ENCODE measurements at places on chromosomes 7 and 10.

DNA sequence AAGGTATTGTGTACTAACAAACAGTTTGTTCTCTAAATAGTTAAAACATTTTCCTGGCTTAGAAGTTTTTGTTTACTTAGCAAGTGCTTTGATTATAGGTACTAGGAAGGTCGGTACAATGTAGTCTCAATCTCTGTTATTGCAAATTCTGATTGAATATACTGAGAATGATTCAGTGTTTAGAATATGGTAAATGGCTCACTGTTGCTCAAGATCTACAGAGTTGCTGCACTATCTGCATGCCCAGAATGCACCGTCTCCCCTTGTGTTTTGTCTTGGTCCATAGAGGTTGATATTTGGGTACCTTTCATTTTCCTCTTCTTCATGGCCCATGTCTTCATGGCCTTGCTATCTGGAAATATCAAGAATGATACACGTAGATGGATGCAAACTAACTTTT, 99.6 kb downstream of the KLF6 start:
- no peak for DNase-seq

DNA sequence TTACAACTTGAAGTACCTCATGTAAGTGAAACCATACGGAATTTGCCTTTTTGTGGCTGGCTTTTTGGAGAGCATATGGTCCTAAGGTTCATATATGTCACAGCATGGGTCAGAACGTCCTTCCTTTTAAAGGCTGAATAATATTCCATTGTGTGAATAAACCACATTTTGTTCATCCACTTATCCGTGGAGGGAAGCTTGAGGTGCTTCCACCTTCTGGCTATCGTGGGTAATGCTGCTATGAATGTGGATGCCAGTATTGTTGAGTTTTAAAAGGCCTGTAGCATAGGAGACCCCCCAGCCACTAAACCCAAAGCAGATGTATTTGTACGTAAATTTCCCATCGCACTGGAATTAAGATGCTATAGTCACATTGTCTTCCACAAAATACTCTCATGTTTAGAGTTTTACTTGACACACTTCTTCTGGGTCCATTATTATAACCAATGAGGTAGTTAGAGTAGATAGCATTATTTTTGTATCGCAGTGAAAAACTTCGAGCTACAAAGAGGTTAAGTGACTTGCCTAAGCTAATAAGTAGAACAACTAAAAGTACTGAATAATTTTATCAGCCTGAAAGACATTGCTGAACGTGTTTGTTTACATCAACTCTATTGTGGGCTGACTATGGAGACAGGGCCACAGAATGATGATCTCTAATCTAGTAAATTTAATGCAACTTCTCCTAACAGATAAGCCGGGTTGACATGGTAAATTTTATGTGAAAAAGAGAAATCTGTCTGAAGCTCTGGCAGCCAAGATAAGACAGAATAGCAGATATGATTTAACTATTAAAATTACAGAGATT, 183.0 kb upstream of the CTBP2 start:
- no peak for DNase-seq

DNA sequence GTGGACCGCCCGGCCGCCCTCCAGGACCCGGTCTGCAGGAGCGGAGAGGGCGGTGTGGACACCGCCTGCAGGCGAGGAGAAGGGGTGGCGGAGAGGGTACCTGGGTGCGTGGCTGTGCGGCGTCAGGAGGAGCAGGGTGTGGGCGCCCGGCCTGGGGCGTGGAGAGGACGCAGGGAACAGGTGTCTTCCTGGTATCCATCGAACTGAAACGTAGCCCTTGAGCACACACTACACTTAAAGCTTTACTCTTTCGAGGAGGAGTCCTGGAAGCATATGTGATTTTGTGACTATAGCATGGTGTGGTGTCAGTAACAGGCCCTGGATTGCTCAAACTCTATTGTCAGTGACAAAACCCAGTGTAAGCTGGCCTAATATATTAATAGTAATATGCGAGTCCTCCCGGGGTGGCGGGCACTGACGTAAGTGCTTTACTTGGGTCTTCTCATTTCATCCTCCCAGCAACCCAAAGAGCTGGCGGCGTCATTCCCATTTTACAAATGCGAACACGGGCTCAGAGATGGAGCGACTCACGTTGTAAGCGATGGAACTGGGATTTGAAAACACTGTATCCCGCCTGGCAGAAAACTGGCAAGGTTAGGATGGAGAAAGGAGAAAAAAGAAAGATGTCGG, 508 bp upstream of the TECPR1 start:
- DNase-seq = no peak

GRCh38 chr7:80150611-80151273, 16.1 kb downstream of the GNAI1 start:
- DNase-seq = no peak

- no peak for DNase-seq
Measured at GRCh38 chr10:21195252-21195651, 298.1 kb upstream of the NEBL start.

- DNase-seq = no peak
Measured at GRCh38 chr10:17092216-17092944, 37.2 kb downstream of the CUBN start.

Data from activated CD4-positive, alpha-beta T cell treated with anti-CD3 and anti-CD28 coated beads, Interleukin-2, amount 50 U/mL, for 1 hour (primary cell).